ENCODE measurements at places on chromosomes 4 and X.

DNA sequence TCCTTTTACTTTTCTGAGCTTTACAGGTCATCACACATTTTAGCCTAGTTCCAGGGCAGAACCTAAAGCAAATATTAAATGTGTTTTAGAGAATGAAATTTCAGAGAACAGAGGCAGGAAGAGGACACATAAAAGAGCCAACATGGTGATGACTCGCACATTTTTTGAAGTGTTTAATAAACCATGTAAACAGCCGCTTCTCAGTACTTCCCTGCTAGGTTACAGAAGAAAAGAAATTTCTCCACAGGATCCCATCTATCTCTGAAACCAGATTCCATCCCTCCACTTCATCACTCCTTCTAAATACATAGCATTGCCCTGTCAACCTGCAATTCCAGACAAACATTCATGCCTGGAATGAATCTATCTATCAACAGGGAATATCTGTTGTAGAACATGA, 949.5 kb upstream of the PCDH7 start:
- DNase-seq, result no peak

- no peak for DNase-seq
Observed at GRCh38 chr4:26105337-26105736, 191.3 kb downstream of the SMIM20 start.

GRCh38 chr4:138898282-138898681, 117.3 kb upstream of the NOCT start:
- DNase-seq, result no peak

DNA sequence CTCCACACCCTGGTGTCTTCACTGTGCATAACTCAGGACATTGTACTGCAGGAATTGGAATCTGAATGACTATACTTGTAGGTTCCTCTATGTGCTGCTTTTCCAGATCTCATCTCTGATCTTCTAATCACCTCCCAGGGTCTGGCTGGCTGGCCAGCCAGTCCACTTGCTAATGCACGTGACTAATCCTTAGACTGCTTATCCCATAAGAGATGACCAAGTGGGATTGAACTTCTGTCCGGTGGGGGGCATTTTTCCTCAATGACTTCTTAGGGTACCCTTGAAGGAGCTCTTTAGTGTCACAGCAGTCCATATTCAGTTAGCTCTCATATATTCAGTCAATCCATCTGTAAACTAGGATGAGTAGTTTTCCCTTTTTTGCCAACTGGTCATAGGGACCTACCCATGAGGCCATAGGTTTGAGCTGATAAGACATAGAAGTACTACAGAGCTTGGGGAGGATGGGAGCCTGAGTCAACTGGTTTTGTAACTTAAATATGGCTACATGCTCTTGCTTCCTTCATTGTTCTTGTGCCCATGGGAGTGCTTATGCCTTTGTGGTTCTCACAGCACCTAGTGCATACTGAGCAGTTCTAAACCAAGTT, 71.9 kb upstream of the WDR1 start:
- no peak for DNase-seq

GRCh38 chrX:63740382-63740781, 44.6 kb downstream of the ARHGEF9 start:
- no peak for DNase-seq

GRCh38 chrX:154804957-154805695, at the start of gene MPP1:
Gene MPP1 (minus strand): TSS chrX:154805485. CDS start chrX:154805373, 112 bp downstream.
- DNase-seq, result peak; percentile 91

- DNase-seq, result no peak
Observed at GRCh38 chr4:121200795-121201472, 36.8 kb upstream of the TNIP3 start.

DNA sequence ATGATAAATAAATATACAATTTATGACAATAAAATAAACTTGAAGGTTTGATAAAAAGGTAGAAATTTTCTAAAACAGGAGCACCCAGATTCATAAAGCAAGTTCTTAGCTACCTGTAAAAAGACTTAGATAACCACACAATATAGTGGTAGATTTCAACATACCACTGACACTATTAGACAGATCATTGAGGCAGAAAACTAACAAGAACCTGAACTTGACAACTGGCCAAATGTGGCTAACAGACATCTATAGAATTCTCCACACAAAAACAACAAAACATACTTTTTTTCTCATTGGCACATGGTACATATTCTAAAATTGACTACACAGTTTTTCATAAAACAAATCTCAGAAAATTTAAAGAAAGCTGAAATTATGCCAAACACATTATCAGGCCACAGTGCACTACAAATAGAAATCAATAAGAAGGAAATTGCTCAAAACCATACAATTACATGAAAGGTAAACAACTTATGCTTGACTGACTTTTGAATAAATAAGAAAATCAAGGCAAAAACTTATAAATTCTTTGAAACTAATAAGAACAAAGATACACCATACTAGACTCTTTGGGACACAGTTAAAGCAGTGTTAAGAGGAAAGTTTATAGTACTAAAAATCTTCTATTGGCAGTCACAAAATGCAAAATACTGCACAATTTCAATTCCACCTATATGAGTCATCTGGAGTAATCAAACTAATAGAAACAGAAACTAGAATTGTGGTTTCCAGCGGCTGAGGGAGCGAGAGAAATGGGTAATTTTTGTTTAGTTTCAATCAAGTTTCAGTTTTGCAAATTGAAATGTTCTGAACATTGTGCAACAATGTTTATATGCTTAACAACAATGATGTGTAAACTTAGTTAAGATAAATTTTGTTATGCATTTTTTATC, 925.6 kb downstream of the SH3BGRL start:
- DNase-seq, result no peak

DNA sequence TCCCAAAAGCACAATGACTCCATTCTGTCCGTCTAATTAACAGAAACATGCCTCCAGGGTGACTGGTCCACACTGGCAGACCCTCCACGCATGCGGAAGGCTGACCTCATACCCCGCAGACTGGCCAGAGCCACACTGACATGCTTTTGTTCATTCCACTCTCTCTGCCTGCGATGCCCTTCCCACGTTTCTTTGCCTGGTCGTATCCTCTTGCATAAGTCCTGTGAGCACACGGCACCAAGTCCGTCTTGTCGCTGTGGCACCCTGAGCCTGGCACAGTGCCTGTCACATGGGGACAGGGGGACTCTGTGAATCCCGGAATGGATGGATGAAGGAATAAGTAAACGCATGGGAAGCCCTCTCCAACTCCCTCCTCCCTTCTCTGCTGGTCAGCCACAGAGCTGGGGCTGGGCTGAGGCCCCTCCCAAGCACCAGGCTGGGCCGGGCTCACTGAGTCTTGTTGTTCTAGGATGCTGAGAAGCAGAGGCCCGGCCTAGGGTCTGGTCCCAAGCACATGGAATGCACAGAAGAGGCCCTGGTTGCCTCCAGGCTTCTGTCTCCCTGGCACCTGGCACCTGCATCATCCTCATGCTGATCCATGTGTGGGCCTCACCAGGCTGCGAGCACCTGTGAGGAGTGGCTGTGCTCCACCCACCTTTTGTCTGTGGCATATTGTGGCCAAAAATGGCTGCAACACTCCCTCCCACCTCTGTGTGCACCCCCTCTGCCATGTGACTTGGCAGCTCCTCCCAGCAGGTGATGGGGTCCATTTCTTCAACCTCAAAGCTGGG, 38.9 kb upstream of the C4orf50 start:
- DNase-seq, result no peak

- DNase-seq, result no peak
Observed at GRCh38 chr4:81628489-81628888, 156.8 kb upstream of the RASGEF1B start.

GRCh38 chr4:109301651-109302360, 652 bp downstream of the COL25A1 start:
- DNase-seq, result no peak

- no peak for DNase-seq
Observed at GRCh38 chr4:41622787-41623186, 84.8 kb downstream of the LIMCH1 start.

DNA sequence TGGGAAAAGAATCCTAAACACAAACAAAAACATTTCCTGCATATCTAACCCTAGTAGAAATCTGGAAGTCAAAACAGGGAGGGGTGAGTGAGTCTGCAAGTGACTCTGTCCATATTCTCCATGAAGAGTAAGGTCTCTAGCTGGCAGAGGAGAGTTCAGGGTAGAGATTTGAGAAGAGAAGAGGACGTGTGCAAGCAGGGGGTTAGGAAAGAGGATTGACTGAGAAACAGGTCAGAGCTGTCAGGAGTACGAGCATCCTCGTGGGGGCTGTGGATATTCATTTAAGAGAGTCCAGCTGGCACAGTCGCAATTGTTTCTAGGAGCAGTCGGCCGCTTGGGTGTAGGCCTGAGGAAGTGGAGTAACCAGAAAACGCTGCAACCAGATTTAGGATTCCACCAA, 27.9 kb downstream of the PROM1 start:
- peak; percentile 61 for DNase-seq

DNA sequence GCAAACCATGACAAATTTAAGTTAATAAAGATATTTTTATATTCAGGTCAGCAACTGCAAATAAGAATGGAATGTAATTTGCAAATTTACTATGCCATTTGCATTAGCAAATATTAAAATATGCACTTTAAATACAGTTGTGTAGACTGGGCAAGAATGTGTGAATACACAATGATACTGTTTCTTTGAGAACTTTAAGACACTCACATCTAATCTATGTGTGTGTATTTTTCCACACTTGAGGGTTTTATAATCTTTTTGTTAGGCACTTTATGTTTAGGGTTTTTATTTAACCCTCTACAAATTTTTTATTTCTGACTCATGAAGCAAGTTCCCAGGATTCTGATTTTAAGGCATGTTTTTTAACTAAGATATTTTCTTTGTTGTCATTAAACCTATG, 23.9 kb upstream of the NDNF start:
- no peak for DNase-seq

DNA sequence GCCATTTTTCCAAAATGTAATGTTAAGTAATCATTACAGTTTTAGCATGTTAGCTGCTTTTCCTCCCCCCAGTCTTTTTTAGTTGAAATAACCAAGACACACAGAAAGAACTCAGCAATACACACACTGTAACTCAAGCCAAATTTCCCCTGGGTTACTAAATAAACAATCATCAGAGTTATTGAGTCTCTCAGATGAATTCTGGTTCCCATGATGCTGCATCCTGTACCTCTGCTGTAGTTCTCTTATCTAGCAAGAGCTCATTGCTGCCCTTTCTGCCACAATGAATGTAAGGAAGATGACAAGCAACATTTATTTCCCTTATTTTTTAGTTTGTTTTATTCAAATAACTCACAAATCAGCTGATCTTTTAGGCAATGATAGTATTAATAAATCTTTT, 185.1 kb downstream of the ARHGAP6 start:
- peak; percentile 76 for DNase-seq

GRCh38 chr4:153594210-153594609, 89.9 kb upstream of the TLR2 start:
- peak; percentile 21 for DNase-seq

DNA sequence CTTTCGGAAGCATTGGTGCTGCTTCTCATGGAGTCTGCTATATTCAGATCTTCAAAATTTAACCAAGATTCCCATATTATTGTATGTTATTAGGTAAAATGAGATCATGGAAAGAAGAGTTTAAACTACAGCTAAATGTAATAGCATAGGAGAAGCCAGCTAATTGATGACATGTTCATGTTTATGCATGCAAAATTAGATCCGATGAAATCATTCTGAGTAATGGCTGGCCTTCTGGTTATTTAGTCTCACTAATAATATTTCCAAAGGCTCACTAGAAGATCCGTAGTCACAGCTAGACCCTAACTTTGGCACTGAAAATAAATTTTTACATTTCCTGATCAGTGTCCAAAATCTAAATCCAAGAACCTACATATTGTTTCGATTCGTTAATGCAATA, 19.8 kb upstream of the PHKA2 start:
- DNase-seq, result no peak

DNA sequence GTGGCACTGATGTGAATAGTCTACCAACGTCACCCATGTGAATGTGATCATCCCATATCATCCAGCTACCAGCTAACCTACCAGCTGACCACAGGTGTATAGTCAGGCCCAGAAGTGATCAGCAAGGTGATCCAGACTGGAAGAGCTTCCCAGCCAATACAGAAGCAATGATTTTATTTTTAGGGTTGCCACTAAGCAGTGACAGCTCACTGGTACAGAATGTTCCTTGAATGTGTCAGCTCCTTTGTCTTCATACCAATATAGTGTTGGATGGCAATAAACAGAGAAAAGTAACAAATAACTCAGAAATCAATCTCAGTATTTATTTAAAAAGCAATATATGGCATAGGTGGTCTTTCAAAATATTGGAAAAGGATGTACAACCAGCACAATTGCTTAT, 361.8 kb upstream of the CPEB2 start:
- DNase-seq, result no peak

- no peak for DNase-seq
Observed at GRCh38 chr4:155249016-155249566, 40.7 kb downstream of the NPY2R start.

DNA sequence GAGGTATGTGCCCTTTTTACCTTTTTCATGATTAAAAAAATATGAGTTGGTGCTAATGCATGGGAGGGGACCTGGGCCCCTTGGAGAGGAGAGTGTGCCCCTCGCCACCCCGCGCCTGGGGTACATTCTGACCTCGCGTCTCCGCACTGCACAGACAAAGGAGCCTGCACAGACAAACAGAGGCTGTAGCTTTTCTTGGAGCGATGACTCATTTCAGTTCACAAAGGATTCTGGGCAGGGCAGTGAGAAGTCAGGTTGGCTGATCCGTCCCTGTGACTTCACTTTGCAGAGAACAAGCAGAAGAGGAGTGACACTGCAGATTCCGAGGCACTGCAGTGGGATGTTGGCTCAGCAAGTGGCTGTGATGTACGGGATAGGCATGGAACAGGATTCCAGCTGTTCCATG, 82.9 kb downstream of the STOX2 start:
- peak; percentile 51 for DNase-seq

DNA sequence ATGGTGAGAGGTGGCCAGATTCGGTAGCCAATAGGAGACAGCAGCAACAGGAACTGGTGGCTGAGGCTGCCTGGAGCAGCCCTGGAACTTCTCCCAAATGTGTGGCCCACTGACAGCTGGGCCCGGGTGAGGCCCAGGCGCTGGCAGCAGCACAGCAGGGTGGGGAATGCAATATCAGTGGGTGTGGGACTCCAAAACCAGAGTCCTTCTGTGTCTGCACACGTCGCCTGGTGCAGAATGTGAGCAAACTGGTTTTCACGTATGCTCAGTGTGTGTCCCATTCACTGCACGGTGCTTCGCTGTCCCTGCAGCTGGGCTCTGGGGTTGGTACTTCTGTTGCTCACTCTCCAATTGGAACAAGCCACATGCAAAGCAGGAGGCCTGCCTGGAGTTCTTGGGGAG, 14.4 kb upstream of the CENPU start:
- DNase-seq, result peak; percentile 56

GRCh38 chr4:183398298-183399125, 45.9 kb upstream of the CDKN2AIP start:
- DNase-seq, result peak; percentile 91
